ENCODE measurements at places on chromosomes 12 and 14. TPM values are rescaled to one million over a fixed set of nuclear protein-coding genes. Genes with fewer than 3 reads are reported as not detected.

DNA sequence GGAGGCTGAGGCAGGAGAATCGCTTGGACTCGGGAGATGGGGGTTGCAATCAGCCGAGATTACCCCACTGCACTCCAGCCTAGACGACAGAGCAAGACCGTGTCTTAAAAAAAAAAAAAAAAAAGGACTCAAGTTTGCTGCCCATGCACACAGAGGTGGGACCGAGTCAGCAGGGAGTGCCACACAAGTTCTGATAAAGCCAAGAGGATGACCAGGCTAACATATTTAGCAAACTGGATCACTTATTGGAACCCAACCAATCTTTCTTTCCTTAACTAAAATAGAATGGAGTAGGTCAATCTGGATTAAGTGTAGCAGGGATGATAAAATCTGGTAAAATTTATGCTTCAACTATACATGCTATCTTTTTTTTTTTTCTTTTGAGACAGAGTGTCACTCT is 190.4 kb upstream of the FOXN3 start:
- no peaks in the 10 kb centered on the region for H3K27me3 ChIP-seq
- DNase-seq: no peak
- peak overlapping the region; percentile 37 for H3K27ac ChIP-seq

GRCh38 chr12:107365703-107366102 is 272.4 kb upstream of the CRY1 start:
- no peaks in the 10 kb centered on the region for H3K36me3 ChIP-seq
- H3K27me3 ChIP-seq: no peaks in the 10 kb centered on the region
- peaks cover 36% of the 10 kb centered on the region for H3K4me1 ChIP-seq
- H3K4me3 ChIP-seq: no peak overlapping the region
- no peak overlapping the region for H3K27ac ChIP-seq
- no peak for DNase-seq

- H3K36me3 ChIP-seq: no peaks in the 10 kb centered on the region
- peak; percentile 16 for DNase-seq
- H3K4me1 ChIP-seq: peaks cover 31% of the 10 kb centered on the region
- no peak overlapping the region for H3K27ac ChIP-seq
- no peak overlapping the region for H3K4me3 ChIP-seq
Measured at GRCh38 chr14:76862546-76863282, 36.5 kb downstream of the LRRC74A start.

DNA sequence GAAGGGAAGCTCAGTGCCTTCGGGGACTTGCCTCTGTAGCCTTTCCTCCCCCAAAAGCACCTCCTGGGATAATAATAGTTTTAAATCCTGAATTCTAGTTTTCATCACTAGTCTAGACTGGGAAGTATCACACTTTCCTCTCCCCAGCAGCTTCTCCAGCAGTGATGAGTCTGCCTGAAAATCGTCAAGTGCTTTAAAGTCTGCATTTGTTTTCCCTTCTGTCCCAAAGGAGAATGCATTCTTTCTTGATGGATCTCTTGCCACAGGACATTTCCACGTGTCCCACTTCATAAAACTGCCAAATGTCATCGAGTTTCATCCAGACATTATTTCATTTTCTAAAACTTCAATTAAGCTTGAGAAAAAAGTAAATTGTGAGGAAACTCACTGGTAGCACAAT is 15.0 kb downstream of the CSRP2 start:
- DNase-seq: no peak
- no peak overlapping the region for H3K27ac ChIP-seq
- no peaks in the 10 kb centered on the region for H3K4me1 ChIP-seq
- H3K36me3 ChIP-seq: no peaks in the 10 kb centered on the region

GRCh38 chr12:55901881-55902490 is 25.7 kb downstream of the PYM1 start:
- peak overlapping the region; percentile 2 for H3K27ac ChIP-seq
- H3K36me3 ChIP-seq: peaks cover 13% of the 10 kb centered on the region
- DNase-seq: no peak
- H3K4me3 ChIP-seq: no peak overlapping the region
- no peaks in the 10 kb centered on the region for H3K27me3 ChIP-seq

DNA sequence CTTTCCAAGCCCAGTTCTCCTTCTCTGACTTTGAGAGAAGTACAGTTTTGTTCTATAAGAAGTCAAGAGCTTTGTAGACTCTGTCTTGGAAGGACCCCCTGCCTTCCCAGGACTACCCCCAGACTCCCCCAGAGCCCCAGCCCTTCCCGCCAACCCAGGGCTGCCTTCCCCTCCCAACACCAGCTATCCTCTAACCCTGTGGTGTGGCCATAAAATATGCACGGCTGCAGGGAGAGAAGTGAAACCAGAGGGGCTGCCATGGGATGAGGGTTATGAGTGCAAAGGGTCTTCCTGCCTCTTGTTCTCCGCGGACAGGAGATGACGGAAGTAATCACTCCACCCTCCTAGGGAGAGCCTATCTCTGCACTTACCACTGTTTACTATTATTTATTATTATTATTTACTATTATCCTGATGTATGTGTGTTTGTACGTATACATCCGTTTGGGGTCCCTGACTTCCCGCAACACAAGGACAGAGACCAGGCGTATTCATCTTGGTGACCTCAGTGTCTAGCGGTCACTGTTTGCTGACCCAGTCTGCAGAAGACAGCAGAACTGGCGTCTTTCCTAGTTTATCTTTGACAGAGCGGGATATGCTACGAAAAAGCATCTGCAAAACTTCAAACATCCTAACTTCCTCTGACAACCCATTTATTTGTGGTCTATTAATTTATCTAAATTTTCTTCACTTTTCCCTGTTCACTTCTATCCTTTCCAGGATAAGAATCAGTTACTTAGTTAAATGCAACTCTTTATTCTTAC is 3.5 kb upstream of the SCNN1A start:
- peaks cover 15% of the 10 kb centered on the region for H3K4me1 ChIP-seq
- no peaks in the 10 kb centered on the region for H3K36me3 ChIP-seq
- H3K4me3 ChIP-seq: no peak overlapping the region
- peaks cover 12% of the 10 kb centered on the region for H3K27me3 ChIP-seq

- H3K27ac ChIP-seq: no peak overlapping the region
- no peak overlapping the region for H3K4me3 ChIP-seq
- H3K4me1 ChIP-seq: no peaks in the 10 kb centered on the region
- H3K36me3 ChIP-seq: no peaks in the 10 kb centered on the region
- DNase-seq: no peak
Measured at GRCh38 chr12:91058786-91059185, 962 bp upstream of the KERA start.

DNA sequence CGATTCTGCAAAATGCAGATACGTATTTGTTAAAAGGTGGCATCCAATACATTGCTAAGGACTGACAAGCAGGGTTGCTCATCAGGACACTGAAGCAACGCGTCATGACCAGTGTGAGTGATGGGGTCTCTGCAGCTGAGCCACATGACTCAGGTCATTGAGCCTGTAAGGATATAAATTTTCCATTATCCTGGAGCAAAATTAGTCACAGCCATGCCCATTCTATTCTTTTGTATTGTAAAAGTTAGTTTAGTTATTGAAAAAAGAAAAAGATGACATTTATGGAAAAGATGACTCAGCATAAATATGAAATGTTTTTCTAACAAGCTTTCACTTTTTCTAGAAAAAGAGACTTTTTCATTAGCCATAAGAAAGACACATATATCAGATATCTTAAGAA is 268.0 kb upstream of the TMEM132C start:
- H3K27me3 ChIP-seq: peaks cover 2% of the 10 kb centered on the region
- no peak for DNase-seq
- no peaks in the 10 kb centered on the region for H3K4me1 ChIP-seq
- H3K27ac ChIP-seq: no peak overlapping the region
- no peaks in the 10 kb centered on the region for H3K36me3 ChIP-seq
- H3K4me3 ChIP-seq: no peak overlapping the region

DNA sequence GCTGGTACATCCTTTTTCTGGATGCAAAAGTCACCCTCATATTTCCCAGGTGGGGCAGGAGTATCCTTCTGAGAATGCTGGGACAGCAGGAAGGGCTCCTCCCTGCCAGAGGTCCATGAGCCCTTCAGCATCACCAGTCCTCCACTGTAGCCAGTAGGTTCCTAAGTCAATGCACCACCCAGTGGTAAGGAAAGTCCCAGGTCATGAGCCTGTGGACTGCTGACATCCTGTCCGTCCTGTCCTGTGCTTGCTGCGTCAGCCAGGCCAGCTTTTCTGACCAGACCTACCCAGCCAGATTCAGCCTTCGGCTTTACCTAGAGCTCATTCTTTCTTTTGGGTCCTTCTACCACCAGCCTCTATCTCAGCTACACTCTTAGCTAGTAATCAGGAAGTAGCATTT is 23.0 kb upstream of the ACTN1 start:
- H3K4me1 ChIP-seq: no peaks in the 10 kb centered on the region
- DNase-seq: no peak
- no peak overlapping the region for H3K27ac ChIP-seq
- H3K36me3 ChIP-seq: no peaks in the 10 kb centered on the region

GRCh38 chr12:6664902-6665301 is 2.0 kb upstream of the ING4 start:
- H3K4me3 ChIP-seq: no peak overlapping the region
- H3K27ac ChIP-seq: no peak overlapping the region
- peaks cover 38% of the 10 kb centered on the region for H3K36me3 ChIP-seq
- H3K27me3 ChIP-seq: no peaks in the 10 kb centered on the region
- peaks cover 21% of the 10 kb centered on the region for H3K4me1 ChIP-seq

GRCh38 chr12:54028314-54029201 is at the start of gene HOXC6:
HOXC6 (plus strand) TSS chr12:54028440; CDS start chr12:54028522, 82 bp downstream.
- H3K27ac ChIP-seq: no peak within 1 kb of the TSS
- H3K36me3 ChIP-seq: no peaks in the 10 kb centered on the region
- H3K4me1 ChIP-seq: peaks cover 23% of the 10 kb centered on the region
- H3K4me3 ChIP-seq: peak within 1 kb of the TSS; percentile 2
- H3K27me3 ChIP-seq: peaks cover 67% of the 10 kb centered on the region
- DNase-seq: no peak

DNA sequence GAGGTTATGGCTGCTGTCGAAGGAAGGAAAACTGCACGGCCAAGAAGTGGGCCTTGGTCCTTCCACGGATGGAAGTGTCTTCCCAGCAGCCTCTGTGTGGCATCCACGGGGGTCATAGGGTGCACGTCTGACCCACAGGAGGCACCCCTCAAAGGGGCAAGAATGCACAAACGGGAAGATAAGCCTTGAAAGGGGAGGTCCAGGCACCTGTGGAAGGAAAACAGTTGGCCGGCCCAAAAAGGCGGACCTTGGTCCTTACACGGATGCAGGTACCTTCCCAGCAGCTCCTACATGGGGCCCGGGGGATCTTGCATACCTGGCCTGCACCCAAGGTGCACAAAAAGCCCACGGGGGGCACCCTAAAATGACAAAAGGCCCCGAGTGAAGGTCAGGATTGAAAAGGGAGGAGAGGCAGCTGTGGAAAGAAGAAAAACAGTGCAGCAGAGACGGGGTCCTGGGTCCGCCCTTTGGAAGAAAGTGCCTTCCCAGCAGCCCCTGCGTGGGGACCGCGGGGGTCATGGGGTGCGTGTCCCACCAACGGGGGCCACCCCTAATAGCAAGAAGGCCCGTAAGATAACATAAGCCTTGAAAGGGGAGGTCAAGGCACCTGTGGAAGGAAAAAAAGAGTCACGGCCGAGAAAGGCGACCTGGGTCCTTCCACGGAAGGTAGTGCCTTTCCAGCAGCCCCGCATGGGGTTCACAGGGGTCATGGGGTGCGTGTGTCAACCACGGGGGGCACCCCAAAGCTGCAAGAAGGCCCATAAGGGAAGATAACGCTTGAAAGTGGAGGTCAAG is 276.1 kb downstream of the ALG10 start:
- no peaks in the 10 kb centered on the region for H3K27me3 ChIP-seq
- H3K36me3 ChIP-seq: peaks cover 1% of the 10 kb centered on the region
- no peak overlapping the region for H3K27ac ChIP-seq
- no peak overlapping the region for H3K4me3 ChIP-seq
- no peaks in the 10 kb centered on the region for H3K4me1 ChIP-seq

GRCh38 chr12:119399301-119399700 is 64.8 kb downstream of the CCDC60 start:
- H3K27ac ChIP-seq: no peak overlapping the region
- H3K4me1 ChIP-seq: no peaks in the 10 kb centered on the region
- no peak for DNase-seq
- H3K4me3 ChIP-seq: no peak overlapping the region
- H3K36me3 ChIP-seq: no peaks in the 10 kb centered on the region
- H3K27me3 ChIP-seq: peaks cover 3% of the 10 kb centered on the region

- H3K27me3 ChIP-seq: peaks cover 5% of the 10 kb centered on the region
- H3K4me3 ChIP-seq: peak within 1 kb of the TSS; percentile 81
Measured at GRCh38 chr14:94173885-94174603, at the start of gene PPP4R4. PPP4R4 (plus strand) TSS chr14:94174322; CDS start chr14:94174466, 144 bp downstream.

DNA sequence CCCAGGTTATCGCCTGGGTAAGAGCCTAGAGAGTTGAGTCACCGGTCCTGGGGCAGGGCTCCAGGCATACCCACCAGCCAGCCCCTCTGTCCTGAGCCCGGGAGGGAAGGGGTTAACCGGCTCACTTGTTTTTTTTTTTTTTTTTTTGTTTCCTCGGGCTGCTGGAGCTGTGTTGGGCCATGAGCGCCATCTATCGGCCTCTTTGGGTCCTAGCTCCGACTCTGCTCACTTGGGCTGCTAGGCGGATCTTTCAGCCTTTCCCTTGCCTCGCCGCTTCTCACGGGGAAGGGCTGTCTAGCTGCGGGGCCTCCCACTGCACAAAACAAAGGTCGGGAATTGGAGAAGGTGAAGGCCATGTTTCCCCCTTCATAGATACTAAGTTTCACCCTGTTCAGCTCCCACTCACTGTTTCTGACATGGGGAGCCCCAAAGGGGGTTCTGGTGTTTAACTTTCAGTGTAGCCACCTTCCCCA is 2.8 kb upstream of the SMUG1 start:
- peaks cover 4% of the 10 kb centered on the region for H3K36me3 ChIP-seq
- H3K4me3 ChIP-seq: no peak overlapping the region
- no peak overlapping the region for H3K27ac ChIP-seq
- peaks cover 35% of the 10 kb centered on the region for H3K27me3 ChIP-seq
- peaks cover 17% of the 10 kb centered on the region for H3K4me1 ChIP-seq
- DNase-seq: peak; percentile 87

DNA sequence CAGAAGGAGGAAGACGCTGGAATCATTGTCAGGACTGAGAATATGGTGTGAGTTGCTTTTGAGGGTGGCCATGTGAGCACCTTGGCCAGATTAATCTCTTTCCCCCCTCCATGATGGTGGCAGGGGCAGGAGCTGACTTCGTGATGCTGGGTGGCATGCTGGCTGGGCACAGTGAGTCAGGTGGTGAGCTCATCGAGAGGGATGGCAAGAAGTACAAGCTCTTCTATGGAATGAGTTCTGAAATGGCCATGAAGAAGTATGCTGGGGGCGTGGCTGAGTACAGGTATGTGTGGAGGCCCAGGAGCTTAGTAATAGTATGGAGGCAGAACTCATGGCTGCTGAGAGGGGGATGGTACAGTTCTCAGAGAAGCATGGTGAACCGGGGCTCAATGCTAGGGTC is 4.3 kb downstream of the TINF2 start:
- H3K4me1 ChIP-seq: peaks cover 75% of the 10 kb centered on the region
- H3K4me3 ChIP-seq: no peak overlapping the region
- no peaks in the 10 kb centered on the region for H3K27me3 ChIP-seq
- peak overlapping the region; percentile 44 for H3K27ac ChIP-seq

GRCh38 chr14:102203382-102203781 is 63.7 kb downstream of the WDR20 start:
- H3K4me1 ChIP-seq: peaks cover 40% of the 10 kb centered on the region
- no peaks in the 10 kb centered on the region for H3K27me3 ChIP-seq
- H3K4me3 ChIP-seq: no peak overlapping the region
- no peak overlapping the region for H3K27ac ChIP-seq
- no peak for DNase-seq

The STAB2 gene
- not detected for total RNA-seq

The KRT78 gene
- not detected for total RNA-seq

The TMEM120B gene
- total RNA-seq: 8.8 TPM

The ENDOU gene
- total RNA-seq: not detected

The ARHGDIB gene
- 596 TPM for total RNA-seq

The TMEM132D gene
- not detected for total RNA-seq

The FAM222A gene
- total RNA-seq: 0.53 TPM
